ENCODE measurements at places on chromosomes 5 and 9.

DNA sequence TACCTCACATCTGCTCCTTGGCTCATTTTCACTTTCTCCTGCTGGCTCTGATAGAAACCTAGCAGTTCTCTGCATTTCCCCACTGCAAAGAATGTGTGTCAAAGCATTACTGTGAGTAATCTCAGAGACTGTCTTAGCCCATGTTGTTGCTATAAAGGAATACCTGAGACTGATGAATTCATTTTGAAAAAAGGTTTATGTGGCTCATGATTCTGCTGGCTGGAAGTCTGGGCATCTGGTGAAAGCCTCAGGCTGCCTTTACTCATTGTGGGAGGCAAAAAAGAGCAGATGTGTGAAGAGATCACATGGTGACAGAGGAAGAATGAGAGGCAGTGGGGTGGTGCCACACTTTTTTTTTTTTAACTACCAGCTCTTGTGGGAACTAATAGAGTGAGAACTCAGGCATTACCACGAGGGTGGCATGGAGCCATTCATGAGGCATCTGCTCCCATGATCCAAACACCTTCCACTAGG lies 191.6 kb upstream of the CTNND2 start:
- DNase-seq: no peak

GRCh38 chr5:116864838-116865190 lies 290.2 kb upstream of the SEMA6A start:
- DNase-seq: no peak

GRCh38 chr5:22070186-22070728 lies 782.9 kb downstream of the CDH12 start:
- DNase-seq: no peak

DNA sequence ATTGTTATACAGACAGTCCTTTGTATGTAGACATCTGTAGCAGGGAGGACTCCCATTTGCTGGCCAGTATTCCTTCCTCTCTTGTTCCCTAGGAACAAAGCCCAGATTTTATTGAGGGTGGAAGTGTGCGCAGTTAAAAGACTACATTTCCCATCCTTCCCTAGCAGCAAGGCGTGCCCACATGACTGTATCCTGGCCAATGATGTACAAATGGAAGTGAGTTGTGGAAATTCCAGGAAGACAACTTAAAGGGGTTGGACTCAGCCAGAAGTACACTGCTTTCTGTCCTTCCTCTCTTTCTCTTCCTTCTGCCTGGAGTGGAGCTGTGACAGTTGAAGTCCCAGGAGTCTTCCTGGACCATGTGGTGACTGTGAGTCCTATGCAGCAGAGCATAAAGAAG lies 89.0 kb downstream of the HRH2 start:
- no peak for DNase-seq

DNA sequence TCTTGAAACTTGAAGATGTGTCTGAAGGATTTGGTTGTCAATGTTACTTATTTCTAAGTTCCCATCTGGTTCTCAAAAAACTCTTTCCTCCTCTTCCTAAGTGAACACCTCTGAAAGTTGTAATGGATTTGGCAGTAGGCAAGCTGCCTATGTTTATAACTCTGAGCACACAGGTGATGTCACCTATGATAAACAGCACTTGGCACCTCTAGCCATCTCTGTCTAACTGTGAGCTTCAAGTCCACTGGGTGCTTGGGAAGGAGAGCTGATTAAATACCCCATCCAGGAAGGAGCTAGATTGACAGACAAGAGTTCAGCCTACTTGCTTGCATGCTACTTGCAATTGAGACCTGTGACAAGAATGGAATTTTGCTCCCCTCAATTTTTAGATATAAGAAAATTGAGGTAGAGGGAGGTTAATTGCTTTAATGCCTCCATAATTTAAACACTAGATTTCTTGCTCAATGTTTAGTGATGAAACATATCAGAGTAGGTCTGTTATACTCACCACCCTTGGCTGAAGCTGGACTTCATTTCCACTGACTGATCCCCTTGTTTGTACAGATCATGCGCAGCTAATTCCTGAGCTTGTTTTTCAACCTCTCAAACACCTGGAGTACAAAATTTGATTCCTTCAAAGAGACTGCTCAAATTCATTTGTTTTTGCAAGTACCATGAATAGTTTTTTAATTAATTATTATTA lies 49.9 kb downstream of the PDE4D start:
- DNase-seq: no peak

- DNase-seq: no peak
Measured at GRCh38 chr5:124948754-124949275, 202.4 kb upstream of the ZNF608 start.
